ENCODE measurements at places on chromosomes 2 and 18.

DNA sequence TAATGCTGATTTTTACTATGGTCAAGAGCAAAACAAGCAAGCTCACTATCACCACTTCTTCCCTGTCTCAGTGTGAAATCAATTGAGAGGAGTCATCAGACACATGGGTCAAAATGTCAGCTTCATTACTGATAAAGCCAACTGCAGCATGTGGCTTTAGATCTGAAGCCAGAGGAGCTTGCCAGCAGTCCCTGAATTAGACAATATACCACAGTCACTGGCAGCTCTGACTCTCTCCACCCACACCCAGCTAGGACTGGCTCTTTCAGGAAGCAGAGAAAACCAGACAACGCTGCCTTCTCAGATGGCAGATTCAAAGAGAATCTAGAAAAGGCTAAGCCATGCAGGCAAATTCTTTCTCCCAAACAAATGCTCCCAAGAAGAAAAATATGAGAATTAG, 20.0 kb upstream of the ASB18 start:
- DNase-seq: no peak

GRCh38 chr2:110674620-110675555, 3.0 kb downstream of the BUB1 start:
- DNase-seq: no peak

DNA sequence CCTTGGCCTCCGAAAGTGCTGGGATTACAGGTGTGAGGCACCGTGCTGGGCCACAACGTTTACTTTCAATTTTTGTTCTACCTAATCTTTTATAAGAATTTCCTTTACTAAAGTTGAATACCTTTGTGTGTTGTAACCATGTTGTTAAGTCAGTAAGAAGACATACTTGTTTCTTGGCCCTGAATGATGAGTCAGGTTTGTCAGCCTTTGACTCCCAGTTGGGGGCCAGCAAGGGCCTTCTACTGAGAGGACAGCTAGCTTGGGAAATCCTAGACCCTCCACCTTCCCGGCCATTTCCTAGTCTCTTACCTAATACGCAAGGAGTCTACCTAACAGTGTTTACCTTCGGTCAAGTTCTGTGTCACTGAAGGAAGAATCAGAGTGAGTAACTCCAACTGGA, 22.7 kb downstream of the MTHFD2 start:
- no peak for DNase-seq

GRCh38 chr2:220999356-220999755, 572.7 kb downstream of the EPHA4 start:
- DNase-seq: no peak

GRCh38 chr2:9918275-9918674, 33.2 kb upstream of the GRHL1 start:
- no peak for DNase-seq

DNA sequence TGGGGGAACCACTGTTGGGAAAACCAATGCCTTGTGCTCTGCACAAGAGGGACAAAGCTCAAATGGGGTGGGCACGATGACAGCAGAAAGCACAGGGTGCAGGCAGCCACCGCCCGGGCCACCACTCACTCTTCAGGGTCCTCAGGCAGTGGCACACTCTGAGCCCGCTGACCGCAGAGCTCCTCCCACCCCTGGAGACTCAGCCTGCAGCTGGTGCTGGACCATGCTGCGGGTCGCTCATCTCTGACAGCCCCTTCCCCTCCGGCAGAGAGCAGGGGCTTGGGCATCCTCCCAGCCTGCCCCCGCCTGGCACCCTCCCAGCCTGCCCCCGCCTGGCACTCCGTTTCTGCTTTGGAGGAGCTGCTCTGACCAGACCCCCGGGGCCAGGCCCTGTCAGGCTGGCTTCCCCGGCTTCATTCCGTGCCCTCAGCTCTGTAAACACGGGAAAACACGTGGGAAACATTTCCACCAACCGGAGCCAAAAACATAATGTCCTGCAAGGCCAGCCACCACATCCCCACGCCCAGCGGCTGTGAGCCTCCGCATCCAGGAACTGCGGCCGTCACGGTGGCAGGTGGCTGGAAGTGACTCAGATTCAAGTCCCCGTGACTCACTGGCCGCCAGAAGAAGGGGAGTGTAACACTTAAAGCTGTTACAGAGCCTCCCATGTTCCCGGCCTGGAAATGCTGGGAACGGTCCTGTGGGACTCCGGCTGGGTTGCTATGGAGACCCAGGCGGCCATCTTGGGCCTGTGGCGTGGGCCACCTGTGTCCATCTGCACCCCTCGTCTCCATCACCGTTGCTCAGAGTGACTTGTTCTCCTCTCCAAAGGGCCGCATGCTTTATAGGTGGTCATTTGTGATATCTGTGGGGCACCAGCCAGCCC, 6.8 kb upstream of the SNED1 start:
- no peak for DNase-seq

DNA sequence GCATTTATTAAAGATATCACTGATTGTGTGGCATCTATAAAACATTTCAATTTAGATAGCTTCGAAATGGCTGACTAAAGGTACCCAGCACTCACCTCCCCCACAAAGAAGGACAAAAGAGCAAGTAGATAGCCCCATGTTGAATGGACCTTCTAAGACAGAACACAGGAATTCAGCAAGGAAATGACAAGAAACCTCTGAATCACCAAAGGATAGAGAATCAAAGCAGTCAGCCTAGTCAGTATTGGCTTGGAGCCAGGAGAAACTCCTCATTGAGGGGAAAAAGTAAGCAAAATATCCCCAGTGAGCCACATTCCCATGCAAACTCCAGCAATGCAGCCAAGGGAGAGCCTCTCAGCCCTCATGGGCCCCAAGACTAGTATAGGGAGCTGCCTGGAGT, 113.7 kb downstream of the BARD1 start:
- DNase-seq: no peak

DNA sequence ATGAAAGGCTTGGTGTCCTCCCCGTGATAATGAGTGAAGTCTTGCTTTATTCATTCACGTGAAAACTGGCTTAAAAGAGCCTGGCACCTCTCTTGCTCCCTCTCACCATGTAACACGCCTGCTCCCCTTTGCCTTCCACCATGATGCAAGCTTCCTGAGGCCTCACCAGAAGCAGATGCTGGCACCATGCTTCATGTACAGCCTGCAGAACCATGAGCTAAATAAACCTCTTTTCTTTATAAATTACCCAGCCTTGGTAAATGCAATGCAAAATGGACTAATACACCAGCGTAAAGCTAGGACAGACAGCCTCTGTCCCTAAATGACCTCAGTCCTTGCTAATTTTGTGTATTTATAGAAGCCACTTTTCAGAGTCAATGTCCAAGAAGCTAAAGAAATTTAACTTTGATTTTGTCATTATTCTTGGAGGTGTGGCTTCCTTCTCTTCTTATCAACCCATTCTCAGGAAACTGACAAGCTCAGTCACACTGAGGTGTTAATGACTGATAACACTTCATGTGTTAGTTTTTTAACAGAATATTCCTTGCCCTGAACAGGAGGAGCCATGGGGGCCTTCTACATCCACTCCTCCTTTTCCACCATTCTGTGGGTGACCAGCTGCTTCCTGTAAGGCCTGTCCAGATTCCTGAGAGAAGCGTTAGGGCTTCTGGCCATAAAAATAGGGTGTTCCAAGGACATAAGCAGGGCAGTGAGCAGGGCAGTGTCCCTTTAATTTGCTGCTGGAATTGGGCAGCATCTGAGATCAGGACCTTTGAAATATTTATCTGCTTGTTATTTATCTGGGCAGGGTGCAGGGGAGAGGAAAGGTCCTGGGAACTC, 38.0 kb upstream of the EPAS1 start:
- DNase-seq: no peak

DNA sequence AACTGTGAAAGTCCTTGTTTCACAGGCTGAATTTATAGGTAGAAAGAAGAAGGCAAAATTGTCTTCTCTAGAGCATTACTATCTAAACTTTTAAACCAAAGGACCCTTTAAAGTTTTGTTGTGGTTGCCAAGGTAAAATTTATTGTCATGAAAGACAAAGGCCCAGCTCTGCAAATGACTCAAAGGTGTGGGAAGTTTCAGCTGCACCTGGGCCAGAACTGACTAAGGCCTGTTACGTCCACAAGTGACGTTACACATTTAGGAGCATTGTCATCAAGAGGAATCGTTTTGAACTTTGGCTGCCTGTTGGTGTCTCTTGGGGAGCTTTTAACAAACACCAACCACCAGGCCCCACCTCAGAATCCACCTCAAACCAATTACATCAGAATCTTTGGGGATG, 8.1 kb upstream of the DSC3 start:
- DNase-seq: no peak

DNA sequence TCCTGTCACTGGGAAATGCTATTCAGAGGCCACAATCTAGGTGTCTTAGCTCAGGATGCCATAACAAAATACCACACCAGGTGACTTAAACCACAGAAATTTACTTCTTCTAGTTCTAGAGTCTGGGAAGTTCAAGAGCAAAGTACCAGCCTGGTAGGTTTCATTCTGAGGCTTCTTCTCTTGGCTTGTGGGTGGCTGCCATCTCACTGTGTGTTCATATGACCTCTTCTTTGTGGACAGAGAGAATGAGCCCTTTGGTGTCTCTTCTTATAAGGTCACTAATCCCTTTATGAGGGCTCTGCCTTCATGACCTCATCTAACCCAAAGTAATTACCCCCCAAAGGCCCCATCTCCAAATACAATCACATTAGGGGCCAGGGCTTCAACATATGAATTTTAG, 57.3 kb downstream of the RHOB start:
- DNase-seq: no peak

GRCh38 chr2:222960126-222960525, 91.9 kb upstream of the KCNE4 start:
- DNase-seq: no peak

DNA sequence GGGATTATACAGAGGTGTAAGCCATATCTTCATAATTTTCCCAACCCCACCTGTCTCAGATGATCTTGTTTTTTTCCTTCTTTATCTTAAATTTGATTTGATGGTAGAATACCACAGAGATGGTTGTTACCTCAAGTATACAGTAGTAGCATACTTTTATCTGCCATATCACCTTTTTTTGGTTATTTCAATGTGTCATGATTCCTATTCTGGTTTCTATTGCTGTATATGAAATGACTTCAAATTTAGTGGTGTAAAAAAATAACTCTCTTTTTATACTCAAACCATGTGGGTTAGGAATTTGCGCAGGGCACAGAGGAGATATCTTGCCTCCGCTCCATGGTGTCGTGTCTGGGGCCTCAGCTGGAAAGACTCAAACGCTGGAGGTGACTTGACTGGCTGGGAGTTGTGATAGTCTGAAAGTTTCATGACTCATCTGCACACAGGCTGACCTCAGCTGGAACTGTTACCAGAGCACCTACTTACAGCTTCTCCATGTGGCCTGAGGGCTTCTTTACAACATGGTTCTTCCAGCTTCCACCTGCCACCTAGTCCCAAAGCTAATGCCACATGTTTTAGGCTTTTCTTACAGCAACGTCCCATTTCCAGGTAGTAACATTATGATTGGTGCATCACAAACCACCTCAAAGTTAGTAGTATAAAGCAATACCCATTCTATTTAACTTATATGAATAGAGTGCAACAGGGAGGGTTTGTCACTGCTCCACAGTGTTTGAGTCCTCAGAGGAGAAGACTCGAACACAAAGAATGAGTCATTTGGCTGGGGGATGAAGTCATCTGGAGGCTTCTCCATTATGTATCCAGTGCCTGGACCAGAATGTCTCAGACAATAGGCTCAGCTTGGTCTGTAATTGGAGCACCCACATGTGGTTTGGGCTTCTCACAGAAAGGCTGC, 82.3 kb upstream of the XPO1 start:
- DNase-seq: no peak

DNA sequence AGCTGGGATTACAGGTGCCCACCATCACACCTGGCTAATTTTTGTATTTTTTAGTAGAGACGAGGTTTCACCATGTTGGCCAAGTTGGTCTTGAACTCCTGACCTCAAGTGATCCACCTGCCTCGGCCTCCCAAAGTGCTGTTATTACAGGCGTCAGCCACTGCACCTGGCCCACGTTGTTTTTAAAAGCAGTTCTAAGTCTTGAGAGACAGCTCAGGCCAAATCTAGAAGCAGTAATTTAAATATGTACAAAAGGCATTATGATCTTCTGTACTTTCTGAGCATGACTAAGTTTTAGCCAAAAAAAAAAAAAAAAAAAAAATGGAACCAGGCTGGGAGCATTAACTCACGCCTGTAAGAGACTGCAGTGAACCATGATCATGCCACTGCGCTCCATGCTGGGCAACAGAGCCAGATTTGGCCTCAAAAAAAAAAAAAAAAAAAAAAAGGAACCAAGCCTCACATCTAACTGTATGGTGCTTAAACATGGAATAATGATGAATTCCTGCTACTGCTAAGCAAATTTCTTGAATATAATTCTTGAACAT, 4.0 kb downstream of the ABHD3 start:
- no peak for DNase-seq

- DNase-seq: no peak
Measured at GRCh38 chr2:171365232-171365631, 68.6 kb downstream of the METTL8 start.

DNA sequence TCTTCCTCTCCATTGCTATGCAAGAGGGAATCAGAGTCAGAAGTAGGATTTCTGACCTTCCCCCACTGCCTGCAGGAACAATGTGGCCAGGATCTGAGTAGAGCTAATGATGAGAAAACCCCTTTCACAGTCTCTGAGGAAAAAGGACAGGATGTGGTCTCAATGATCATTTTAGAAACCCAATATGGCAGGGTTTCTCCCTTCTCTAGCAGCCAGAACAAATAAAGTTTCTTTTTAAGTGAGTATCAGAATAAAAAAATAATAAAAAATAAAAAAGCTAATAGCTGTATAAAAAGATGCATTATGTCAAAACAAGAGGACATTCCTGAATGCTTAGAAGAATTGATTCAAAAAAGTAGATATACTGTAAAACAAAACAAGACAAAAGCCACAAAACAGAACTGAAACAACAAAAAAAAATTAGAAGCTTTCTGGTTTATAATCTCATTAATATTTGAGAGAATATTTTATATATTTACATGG, 1124.9 kb upstream of the ZEB2 start:
- no peak for DNase-seq

GRCh38 chr2:47193607-47194006, 38.5 kb upstream of the STPG4 start:
- no peak for DNase-seq

- no peak for DNase-seq
Measured at GRCh38 chr2:230267059-230267458, 41.5 kb downstream of the SP140 start.

GRCh38 chr18:28176948-28177827, at the start of gene CDH2:
CDH2 (minus strand) TSS chr18:28177130; CDS start chr18:28177022, 108 bp downstream.
- DNase-seq: peak; percentile 71

DNA sequence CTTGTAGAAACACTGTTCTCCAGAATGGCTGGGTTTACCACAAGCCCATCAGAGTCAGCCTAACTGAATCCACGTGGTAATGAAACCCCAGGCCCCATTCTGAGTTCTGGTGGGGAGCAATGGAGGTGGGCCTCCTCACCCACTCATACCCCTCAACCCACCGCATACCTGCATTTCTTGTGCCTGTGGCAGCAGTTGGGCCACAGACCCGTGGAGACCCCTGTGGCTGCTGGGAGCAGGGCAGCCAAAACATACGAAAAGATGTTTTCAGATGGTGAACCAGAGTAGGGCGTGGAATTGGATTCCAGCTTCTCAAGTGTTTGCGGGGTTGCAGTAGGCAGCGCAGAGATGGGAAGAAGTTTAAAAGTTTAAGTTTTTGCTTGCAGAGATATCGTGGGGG, 51.0 kb downstream of the ITGA6 start:
- DNase-seq: no peak

GRCh38 chr2:45968946-45969584, 317.6 kb downstream of the PRKCE start:
- no peak for DNase-seq

- no peak for DNase-seq
Measured at GRCh38 chr2:131724019-131724418, 196.3 kb downstream of the CCDC74A start.
